ENCODE measurements at places on chromosomes 12 and 14.

DNA sequence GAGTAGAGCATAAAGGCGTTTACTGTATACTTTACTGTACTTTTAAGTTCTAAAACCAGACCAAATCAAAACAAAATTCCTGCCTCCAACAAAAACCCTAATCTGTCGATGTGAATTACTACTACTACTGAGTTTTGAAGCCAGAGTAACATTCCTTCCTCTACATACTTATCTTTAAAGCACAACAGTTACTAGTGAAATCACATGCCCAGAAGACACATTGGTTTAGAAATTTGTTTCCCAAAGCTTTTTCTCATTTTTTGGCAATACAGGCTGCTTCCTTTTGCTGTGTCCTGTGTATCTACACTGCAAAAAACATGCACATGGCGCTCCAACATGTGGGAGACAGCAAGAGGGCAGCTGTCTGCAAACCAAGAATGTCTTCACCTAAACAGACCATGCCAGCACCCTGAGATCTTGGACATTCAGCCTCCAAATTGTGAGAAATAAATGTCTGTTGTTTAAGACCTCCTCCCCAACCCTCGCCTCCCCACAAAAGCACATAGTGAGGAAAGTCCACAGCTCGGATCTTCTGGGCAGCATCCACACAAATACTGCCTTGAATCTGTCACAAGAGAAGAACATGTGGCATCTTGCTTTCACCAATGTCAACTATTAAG is 21.1 kb downstream of the SETD3 start:
- DNase-seq: no peak

- no peak for DNase-seq
Observed at GRCh38 chr14:34201909-34202637, 251.2 kb upstream of the EGLN3 start.

- DNase-seq: no peak
Observed at GRCh38 chr14:32201816-32202490, at the start of gene RNU6-7. Gene RNU6-7, plus strand, starts transcription at chr14:32202045.

DNA sequence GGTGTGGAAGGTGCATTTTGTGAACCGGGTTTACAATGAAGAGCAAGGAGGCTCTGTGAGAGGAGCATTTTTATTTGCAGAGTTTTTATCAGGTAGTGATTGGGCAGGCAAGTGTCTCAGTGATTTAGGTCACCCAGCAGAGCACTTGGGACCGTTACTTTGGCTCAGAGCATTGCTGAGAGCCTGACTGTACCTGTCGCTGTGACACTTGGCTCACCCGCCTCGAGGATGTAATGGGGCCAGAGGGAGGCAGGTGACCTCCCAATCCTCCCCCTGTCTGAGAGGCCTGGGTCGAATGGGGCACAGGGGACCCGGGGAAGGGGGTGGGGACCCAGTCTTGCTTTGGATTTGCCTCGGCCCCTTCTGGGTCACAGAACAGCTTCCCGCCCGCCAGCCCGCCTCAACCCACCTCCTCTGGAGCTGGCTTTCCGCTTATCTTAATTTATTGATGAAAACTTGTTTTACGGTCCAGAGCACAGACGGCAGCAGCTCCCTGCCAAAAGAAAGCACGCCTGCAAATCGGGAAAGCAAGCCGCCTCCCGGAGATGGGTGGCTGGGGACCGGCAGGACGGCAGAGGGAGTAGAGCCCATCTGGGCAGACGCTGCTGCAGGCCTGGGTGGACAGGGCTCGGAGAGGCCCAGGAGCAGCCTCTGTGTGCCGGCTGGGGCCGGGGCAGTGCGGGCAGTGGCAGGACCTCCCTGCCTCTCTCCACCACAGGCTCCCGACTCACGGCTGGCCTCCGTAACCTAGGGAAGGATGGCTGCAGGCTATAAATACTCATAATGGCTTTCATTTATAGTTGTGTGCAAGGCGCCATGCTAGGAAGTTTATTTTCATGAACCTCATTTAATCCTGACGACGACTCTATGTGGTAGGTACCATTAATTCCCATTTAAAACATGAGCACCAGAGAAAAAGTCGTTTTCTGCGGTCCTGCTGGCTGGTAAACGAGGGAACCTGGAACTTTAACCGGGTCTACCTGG is 187.1 kb downstream of the TSPAN9 start:
- no peak for DNase-seq

DNA sequence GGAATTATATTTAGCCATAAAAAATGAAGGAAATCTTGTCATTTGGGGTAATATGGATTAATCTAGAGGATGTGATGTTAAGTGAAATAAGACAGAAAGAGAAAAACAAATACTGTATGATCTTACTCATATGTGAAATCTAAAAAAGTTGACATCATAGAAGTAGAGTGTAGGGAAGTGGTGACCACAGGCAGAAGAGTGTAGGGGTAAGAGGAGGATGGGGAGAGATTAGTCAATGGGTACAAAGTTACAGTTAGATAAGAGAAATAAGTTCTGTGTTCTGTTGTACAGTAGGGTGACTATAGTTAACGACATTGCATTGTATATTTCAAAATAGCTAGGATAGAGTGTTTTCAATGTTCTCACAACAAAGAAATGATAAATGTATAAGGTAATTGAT is 87.0 kb downstream of the TSHR start:
- no peak for DNase-seq

GRCh38 chr14:50059763-50060616 is 56.4 kb downstream of the VCPKMT start:
- DNase-seq: no peak

DNA sequence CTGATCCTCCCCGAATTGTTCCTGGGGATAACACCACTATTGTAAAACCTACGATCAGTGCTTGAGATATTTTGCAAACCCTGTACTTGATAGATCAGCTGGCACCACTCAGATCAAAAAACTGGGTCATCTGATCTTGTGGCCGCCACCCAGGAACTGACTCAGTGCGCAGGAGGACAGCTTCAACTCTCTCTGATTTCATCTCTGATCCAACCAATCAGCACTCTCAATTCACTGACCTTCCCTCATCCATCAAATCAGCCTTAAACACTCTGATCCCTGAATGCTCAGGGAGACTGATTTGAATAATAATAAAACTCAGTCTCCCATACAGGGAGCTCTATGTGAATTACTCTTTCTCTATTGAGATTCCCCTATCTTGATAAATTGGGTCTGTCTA is 4.2 kb upstream of the XPOT start:
- DNase-seq: no peak

DNA sequence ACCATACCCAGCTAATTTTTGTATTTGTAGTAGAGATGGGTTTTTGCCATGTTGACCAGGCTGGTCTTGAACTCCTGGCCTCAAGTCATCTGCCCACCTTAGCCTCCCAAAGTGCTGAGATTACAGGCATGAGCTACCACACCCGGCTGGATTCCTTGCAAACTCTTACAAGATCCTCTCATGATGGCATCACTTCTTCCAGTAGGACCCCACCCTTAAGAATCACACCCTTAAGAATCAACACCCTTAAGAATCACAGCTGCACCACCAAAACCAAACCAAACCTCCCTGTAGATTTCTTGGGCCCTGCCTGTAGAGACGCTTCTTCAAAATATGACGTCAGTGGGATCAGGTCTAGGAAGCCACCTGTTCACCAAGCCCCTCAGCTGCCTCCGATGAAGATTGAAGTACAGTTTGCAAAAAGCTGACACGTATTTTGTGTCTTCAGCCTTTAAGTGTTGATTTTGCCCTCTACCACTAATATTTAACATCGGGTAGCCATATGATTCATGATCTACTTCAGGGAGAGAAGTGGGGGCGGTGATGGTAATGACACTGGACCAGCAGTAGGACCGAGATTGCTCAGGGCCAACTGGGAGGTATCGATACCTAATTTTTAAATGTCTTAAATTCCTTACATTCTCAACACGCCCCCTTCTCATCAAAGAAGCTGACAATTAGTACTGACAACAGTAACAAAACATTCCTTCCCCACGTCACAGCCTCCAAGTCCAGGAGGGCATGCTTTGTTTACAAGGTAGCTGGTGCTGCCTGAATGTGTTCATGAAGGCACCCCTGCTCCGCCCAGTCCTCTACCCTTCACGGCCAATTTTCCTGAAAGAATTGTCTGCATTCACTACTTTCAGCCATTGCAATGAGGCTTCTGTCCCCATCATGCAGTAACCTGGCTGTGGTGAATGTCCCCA is 57.2 kb downstream of the ESRRB start:
- DNase-seq: no peak
